ENCODE measurements at places on chromosomes 4 and X.

GRCh38 chr4:81605271-81605670, 133.6 kb upstream of the RASGEF1B start:
- no peak for DNase-seq

- no peak for DNase-seq
These were observed 30.5 kb downstream of the PLAC8 start for GRCh38 chr4:83083925-83084475.

- no peak for DNase-seq
These were observed 270.6 kb downstream of the RCHY1 start for GRCh38 chr4:75243570-75243969.

GRCh38 chr4:125948021-125948420, 633.3 kb downstream of the FAT4 start:
- DNase-seq: no peak

- DNase-seq: no peak
These were observed 67.4 kb upstream of the UGT2B10 start for GRCh38 chr4:68748181-68748991.

Measured in stimulated activated CD8-positive, alpha-beta memory T cell treated with anti-CD3 and anti-CD28 coated beads, Interleukin-7, amount 100 ng/mL, for 1 hour (primary cell).